ENCODE measurements at places on chromosomes 16 and 17. TPM values are rescaled to one million over a fixed set of nuclear protein-coding genes. Genes with fewer than 3 reads are reported as not detected.

DNA sequence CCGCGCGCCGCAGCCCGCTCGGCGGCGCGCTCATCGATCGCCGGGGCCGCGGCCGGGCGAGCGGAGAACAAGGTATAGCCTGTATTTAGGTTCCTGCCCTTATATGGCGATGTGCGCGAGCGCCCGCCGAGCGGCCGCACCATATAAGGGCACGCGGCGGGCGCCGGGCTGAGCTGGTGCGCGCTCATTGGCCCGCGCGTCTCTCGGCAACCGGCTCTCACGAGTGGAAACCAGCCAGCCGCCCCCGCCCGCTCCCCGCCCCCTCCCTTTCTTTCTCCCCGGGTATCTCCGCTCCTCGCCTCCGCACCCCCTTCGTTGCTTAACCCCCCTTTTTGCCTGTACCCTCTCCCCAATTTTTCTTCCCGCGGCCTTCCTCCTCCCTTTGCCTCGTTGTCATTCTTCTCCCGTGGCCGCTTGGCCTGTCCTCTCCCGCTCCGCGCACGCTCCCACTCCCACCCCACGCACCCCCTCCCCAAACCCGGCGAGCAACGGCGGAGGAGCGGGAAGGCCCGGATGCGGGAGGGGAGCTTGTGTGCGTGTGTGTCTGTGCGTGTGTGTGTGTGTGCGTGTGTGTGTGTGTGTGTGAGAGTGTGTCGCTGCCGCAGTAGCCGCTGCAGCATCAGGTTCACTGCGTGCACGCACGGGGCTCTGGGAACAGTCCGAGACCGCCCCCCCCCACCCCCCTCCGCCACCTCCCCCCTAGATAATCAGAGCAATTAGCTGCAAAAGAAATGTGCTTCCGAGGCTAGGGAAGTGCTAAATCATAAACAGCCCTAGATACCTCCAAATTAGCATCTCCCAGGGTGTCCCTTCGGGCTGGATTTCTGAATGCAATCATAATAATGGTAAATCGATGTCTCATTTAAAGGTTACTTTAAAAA is 13.5 kb upstream of the CBX8 start:
- DNase-seq: peak; percentile 64

DNA sequence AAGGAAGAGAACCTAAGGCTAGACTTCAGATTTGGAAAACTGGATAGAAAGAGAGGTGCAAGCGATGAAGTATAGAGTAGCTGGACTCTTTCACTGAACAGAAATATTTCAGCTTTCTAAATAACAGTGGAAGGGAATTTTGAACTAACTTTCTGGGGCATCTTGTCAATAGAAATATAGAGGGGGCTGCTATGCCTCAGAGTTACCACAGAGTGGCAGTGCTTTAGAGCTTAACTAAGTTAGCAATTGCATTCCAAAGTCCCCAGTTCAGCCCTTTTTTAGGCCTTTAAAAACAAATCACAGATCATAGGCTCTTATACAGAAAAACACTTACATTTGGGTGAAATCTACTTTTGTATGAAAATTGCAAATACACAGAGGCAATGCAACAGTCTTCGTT is 154.2 kb upstream of the CDH8 start:
- no peak for DNase-seq

GRCh38 chr16:85680352-85680944 is 8.3 kb downstream of the GINS2 start:
- DNase-seq: no peak

DNA sequence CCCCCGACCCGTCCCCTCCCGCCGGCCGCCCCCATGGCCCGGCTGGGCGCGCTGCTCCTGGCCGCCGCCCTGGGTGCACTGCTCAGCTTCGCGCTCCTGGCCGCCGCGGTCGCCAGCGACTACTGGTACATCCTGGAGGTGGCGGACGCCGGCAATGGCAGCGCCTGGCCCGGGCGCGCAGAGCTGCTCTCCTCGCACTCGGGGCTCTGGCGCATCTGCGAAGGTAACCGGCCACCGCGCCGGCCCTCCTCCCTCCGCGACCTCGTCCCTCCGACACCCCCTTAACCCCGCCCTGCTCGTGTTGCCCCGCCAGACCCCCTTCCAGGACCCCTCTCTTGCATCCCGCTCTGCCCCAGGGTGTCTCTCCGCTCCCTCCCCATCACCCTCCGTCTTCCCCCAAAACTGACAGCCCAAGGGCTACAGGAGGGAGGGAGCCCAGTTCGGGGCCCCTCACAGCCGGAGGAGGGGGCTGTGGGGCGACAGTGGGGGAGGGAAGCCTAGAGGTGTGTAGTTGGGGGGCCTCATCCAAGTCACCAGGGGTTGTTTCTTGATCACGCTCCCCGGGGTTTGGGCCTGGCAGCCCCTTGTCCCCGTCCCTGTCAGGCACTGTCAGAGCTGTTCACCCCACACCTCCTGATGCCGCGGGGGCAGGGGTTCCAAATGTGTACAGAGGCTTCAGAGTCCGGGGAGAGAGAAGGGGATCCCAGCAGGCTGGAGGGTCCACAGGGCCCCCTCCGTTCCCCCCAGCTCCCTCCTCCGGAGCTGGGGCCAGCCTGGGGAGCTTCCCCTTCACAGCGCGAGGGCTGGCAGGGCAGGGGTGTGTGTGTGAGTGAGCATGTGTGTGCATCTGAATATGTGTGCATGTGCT is 794 bp downstream of the TMEM235 start:
- no peak for DNase-seq

GRCh38 chr16:65657556-65657955 is 535.7 kb upstream of the CDH11 start:
- DNase-seq: no peak

DNA sequence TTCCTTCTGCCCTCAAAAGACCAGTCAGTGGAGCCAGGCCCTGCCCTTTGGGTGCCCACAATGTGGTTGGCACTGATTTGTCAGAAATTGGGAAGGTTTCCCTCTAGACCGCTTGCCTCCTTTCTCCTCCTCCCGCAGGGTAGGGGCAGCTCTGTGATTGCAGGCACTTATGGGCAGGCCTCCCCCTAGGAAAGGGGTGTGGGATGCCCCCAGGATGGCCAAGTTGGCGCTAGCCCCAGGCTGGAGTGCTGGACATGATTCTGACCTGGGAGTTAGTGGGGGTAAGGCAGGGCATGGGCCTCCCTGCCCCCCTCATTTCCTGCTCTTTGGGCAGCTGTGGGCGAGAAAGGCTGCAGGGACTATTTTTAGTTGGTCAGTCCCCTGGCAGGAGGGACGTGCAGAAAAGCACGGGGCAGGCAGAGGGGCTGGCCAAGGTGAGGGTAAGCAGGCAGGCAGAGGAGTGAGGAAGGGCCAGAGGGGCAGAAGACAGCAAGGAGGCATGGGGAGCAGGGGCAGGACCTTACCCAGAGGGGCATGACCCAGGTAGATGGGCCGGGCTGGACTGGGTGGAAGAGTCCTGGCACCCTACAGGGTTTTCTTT is 3.3 kb downstream of the RARA start:
- DNase-seq: no peak

GRCh38 chr17:13597723-13598347 is 3.9 kb downstream of the HS3ST3A1 start:
- DNase-seq: no peak

- no peak for DNase-seq
Observed at GRCh38 chr16:3007957-3008689, 4.6 kb upstream of the CLDN9 start.

DNA sequence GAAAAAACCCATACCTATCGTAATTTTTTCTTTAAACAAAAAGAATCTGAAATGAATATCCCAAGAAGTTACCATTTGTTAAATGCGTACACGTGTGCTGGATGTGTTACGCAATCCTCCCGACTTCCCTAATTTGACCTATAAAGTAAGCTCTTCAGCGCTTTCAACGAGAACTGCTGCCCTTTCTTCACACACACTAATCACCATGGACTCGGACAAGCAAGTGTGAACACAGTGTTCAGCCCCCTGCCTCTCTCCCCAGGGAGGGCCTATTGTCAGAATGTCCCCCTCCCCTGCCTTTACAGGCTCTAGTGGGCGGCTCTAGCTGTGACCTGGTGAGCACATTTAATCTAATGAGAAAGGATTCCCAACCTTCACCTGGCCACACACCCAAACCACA is 216.1 kb downstream of the CEP112 start:
- no peak for DNase-seq

- no peak for DNase-seq
Observed at GRCh38 chr16:23711785-23712184, 1.2 kb downstream of the ERN2 start.

GRCh38 chr17:60153606-60154390 is 4.0 kb downstream of the CA4 start:
- no peak for DNase-seq

DNA sequence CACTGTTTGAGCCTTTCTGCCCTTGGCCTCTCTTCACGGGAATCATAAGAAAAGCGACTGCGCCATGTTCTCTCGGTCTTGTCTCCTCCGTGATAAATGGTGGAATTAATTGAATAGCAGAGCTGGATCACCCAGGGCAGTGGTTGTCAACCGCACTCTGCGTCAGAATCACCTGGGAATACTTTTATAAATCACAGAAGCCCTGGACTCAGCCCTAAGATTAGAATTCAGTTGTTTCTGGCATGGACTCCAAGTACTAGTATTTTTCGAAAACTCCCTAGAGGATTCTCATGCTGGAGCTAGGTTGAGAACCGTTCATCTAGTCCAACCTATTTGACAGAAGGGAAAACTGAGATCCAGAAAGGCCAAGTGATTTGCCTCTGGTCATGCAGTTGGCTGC is 64.1 kb downstream of the SPACA3 start:
- no peak for DNase-seq

DNA sequence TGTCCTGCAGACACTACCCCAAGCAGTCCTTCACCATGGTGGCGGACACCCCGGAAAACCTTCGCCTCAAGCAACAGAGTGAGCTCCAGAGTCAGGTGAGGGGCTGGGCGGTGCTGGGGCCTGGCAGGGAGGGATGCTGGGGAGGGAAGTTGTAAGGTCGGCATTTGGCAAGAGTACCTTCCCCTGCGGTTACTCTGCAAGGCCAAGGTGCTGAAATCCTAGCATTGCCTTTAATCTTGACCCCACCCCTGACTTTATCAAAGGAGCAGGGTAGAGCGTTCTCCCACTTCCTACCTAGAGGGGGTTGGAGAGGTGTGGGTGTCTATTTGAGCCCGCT is 20.5 kb downstream of the LASP1 start:
- DNase-seq: no peak

- no peak for DNase-seq
Observed at GRCh38 chr16:55499951-55500529, 8.8 kb upstream of the LPCAT2 start.

DNA sequence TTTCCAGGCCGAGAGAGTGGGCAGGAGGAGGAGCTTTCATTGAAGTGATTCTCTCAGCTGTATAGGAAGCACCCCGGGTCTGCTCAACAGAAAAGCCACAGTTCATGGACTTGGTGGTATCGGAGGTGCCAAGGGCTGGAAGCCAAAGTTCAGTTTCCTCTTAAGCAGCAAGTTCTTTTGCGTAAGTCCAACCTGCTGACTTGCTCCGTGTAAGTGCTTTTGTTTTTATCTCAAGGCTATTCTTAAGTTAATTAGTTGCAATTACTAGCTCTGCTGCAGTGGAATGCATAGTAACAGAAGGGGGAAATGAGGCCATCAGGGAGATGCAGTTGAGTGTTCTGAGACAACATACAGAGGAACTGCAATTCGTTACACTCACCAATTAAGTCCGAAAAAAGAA is 44.6 kb downstream of the SMIM36 start:
- no peak for DNase-seq

DNA sequence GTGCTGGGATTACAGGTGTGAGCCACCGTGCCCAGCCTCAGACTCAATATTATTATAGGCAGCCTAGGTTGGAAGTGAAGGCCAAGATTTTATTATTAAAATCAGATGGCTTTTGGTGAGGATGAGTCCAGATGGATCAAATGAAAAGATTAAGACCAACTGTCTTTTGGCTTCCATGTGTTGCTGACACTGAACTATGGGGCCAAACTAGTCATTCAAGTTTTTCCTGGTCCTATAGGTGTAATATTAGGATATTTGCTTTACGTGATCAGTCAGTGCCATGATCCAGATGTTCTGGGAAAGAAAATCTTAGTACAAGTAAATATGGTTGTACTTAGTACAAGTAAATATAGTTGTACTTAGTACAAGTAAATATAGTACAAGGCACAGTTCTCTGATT is 140.6 kb downstream of the MAP2K6 start:
- DNase-seq: no peak

GRCh38 chr16:56534847-56535383 is 15.1 kb upstream of the BBS2 start:
- no peak for DNase-seq

The GNG13 gene
- total RNA-seq: not detected

The MYCBPAP gene
- total RNA-seq: not detected

The PLXDC1 gene
- total RNA-seq: 0.50 TPM

The TMEM231 gene
- 1.5 TPM for total RNA-seq

The SUPT6H gene
- 33.7 TPM for total RNA-seq

The KCNH4 gene
- not detected for total RNA-seq

The CD300H gene
- total RNA-seq: not detected

The KRTAP4-3 gene
- total RNA-seq: not detected

The FBXW10 gene
- 0.60 TPM for total RNA-seq

The SGSM2 gene
- total RNA-seq: 18.7 TPM

The SLC2A4 gene
- total RNA-seq: 0.48 TPM

Measured in left lobe of liver (tissue), 2 donors.